Muscle of arm (tissue), 14 donors: ENCODE measurements at places on chromosomes 3 and 15.
A peak's percentile ranks its signal among the peaks of the same experiment; 100 is the strongest.

DNA sequence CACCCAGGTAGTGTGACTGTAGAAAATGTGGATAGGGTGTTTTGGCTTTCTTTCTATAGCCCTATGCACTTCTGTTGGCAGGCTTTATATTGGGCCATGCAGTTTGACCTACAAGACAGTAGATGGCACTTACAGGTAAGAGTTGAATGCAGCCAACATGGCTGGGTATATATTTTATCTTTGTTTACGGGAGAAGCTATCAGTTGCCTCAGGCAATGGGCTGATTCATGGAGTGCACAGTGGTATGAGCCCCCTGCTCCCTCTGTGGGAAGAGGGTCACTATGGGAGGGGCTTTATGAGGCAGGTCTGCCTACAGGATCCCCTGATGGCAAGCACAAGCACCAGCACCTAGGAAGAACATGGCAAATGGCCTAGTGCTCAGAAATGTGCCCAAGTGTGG, 301.2 kb upstream of the CDIN1 start:
- no peak for DNase-seq

DNA sequence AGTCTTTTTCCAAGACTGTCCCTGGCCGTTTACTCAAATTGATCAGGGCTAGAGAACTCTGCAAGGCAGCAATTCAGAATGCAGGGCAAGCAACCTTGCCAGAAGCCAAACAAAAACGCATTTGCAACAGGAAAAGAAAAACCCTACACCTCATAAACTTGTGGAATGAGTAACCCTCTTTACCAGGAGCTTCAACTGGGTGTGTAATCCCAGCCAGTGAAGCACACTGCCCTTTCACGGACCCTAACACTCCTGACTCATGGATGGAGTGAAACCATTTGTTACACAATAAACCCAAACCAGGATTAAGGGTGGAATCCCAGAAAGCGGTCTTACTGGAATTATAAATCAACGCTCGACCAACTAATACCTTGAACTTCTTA, 14.8 kb upstream of the LDHAL6B start:
- no peak for DNase-seq

DNA sequence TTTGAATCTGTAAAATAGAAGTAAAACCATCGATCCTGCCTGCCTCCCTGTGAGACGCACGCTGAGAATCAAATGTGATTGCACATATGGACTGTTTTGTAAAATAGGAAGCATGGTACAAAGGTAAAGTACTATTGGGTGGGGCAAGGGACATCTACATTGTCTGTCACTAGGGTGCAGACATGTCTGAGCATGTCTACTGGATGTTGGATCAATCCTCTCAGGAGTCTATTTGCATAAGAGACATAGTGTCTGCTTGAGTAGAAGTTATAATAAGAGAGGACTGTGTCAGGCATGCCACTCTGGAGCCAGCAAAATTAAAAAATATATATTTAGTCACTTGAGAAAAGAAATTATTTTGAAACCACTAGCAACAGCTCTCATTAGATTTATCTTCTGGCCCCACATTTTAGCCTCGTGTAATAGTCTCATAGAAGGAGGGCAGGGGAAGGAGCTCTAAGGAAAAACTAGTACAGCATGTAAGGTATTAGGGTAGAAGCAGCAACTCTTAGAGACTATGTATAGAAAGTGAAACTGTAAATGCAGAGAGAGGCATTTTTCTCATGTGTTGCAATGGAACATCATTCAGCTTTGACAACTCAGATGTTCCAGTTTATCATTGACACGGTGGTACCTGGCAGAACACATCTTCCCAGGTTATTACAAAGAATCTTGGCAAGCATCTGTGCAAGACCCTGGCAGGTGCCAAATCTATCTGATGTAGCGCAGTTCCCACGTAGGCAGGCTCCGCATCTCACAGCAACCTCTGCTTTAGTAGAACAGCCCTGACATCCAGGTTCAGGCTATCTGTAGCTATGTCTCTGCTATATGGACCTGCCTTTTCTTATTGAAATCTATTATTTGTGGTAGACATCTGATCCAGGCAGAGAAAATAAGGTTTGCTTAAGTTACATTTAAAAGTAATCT, 85.2 kb upstream of the CHL1 start:
- no peak for DNase-seq

GRCh38 chr15:38129531-38130204, 123.0 kb upstream of the SPRED1 start:
- peak; percentile 94 for DNase-seq

DNA sequence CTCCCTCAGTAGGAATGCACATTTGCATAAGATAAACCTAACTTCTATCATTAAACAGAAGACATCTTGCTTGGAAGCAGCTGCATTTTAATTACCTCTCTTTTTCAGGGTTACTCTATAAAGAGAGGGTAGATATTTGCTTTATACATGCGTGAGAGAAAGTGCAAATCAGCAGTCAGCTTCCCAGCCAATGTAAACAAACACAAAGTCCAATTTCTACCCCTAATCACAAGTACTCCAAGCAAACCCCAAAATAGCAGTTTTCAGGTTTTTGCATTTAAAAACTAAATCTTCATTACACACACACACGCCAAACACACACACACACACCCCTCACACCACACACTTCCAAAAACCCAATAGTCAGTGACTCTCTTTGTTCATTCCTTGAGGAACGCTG, 303.9 kb upstream of the ALCAM start:
- no peak for DNase-seq

DNA sequence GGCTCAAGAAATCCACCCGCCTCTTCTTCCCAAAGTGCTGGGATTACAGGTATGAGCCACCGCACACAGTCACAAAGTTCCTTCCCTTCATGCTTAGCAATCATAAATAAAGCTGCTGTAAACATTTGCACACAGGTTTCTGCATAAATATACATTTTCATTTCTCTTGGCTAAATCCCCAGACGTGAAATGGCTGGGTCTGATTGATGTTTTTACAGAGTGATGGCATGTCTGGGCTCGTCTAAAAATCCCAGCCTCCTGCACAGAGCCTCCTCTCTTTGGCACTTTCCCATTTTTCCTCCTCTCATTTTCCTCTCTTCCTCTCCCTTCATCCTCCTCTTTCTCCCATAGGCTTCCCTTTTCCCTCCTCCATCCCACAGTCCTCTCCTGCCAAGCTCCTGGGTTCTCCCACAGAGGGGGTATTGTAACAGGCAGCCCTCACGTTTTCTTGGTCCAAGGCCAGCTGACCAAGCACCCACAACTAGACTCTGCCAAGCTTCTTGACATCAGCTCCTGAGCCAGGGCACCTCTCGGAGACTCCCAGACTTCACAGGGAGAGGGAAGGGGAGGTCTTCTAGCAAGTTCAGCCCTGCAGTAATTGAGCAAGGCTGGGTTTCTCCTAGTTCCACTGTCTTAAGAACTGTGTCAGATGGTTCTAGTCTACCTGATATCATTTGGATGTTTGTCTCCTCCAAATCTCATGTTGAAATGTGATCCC, 10.5 kb upstream of the PLA2G4E start:
- DNase-seq = no peak

DNA sequence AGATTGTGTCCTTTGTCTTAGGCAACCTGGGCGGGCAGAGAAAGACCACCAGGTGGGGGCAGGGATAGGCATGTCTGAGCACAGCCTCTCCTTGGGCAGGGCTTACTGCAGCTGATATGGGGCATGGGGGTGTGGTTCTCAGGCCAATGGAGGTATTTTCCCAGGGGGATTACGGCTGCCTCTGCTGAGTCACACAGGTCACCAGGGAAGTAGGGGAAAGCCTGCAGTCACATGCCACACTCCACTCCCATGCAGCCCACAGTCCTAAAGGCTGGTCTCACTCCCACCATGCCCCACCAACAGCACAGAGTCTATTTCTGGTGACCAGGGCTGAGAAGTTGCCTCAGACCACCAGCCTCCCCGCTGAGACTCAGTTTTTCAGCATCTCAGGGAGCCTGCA, 466.4 kb downstream of the DIPK2A start:
- DNase-seq = no peak

DNA sequence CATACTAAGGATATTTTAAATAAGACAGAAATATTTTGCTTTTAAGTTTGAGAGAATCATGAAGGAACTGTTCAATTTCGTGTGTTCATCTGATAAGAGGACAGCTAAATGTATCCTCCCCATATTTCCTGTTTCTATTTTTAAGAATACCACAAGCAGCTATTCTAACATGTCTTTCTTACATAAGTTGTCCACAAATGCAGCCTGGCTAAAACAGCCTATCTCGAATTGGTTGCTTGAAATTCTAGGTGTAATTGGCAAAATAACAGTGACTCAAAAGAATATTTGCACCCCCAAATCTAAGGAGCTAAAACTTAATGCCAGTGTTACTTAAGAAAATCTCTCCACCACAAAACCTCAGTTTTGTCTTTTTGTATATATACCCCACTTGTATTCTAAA, 35.0 kb downstream of the BTLA start:
- no peak for DNase-seq

DNA sequence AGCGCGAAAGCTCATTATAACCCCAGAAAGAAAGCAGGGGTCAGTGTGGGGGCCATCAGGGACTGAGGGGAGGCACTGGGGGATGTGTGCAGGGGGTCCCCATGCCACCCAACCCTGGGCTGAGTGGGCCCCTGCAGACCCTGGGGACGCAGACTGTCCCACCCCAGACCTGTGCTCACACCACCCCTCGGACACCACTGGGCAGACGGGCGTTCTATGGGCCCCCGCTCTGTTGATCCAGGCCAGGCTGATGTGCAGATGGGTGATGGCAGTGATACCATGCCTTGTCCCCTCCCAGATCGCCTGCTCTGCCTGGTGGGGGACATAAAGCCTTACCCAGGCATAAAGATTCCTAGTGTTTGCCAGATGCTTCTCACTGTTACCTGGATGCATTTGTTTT, 259.7 kb upstream of the TLE3 start:
- DNase-seq = no peak

GRCh38 chr15:70420948-70421482, 323.3 kb upstream of the TLE3 start:
- no peak for DNase-seq

GRCh38 chr3:6716420-6716819, 144.5 kb upstream of the GRM7 start:
- no peak for DNase-seq

DNA sequence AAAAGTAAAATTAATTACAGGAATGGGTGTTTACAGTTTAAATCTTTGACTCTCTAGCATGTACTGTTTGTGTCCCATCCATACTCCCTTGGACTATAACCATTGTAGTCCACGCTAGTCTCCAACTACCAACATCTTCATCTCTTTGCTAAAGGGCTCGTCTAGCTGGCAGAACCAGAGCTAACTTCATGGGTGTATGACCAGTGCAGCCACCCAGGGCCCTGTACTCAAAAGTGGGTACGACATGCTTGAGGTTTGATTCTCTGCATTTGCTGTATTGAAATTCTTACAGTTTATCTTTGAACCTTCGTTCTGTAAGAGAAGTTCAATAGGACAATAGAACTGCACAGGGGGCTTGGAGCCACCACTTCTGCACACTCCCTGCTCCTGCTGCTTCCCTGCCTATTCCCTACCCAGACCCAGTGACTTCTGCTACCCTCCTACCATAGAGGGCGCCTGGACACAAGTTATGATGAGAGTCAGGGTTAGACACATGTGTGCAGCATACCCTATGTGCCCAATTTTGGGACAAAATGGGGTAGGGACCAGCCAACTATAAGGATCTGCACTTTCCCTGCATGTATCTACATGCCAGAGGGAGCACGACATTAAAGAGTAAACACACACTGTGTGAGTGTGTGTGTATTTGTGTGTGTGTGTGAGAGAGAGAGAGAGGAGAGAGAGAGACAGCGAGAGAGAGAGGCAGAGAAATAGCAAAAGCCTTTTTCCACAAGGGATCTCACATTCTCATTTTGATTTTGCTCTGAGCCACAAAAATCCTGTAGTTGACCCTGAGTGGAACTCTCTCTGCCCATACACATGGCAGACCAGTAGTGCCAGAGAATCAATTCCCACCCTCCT, 59.0 kb upstream of the NECTIN3 start:
- DNase-seq = no peak

- no peak for DNase-seq
Observed at GRCh38 chr15:48624700-48625099, 20.8 kb downstream of the FBN1 start.

DNA sequence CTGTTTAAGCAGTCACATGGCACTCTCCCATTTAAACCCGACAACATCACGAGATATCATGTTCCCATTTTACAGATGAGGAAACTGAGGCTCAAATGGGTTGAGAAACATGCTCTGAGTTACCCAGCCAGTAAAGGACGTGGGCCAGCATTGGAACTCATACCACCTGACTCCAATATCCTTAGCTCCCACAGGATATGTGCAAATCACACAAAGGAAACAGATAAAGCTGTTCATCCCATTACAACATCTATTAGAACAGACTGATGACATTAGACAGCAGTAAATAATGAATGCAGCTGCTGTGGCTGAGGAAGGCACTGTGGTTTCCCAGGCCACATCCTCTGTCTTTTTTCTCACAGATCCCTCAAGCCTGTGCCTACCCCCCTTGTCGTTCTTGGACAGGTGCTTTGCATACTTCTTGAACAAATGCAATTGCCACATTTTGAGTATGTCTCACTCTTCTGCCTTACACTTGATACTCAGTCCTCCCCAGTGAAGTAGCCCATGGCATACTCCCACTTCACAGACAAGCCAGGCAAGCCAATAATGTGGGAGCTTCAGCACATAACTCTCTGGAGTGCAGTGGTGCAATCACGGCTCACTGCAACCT, 17.7 kb downstream of the FRMD4B start:
- DNase-seq = no peak

DNA sequence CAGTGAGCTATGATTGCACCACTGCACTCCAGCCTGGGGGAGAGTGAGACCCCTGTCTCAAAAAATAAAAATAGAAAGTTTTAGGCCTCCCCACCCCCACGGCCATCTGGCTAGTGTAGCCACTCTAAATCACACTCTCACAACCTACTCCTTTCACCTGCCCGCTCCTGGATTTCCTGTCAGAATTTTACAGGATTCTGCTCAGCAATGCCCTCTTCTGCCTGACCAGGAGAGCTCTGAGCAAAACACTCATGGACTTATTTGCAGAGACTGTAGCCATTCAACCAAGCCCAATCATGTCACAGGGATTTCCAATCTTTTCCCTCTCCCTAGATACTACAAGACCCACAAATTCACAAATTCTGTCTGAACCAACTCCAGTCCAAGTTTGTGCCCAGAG, 242.6 kb upstream of the TPRG1 start:
- DNase-seq = no peak
